ENCODE measurements at places on chromosomes 13 and 19.

DNA sequence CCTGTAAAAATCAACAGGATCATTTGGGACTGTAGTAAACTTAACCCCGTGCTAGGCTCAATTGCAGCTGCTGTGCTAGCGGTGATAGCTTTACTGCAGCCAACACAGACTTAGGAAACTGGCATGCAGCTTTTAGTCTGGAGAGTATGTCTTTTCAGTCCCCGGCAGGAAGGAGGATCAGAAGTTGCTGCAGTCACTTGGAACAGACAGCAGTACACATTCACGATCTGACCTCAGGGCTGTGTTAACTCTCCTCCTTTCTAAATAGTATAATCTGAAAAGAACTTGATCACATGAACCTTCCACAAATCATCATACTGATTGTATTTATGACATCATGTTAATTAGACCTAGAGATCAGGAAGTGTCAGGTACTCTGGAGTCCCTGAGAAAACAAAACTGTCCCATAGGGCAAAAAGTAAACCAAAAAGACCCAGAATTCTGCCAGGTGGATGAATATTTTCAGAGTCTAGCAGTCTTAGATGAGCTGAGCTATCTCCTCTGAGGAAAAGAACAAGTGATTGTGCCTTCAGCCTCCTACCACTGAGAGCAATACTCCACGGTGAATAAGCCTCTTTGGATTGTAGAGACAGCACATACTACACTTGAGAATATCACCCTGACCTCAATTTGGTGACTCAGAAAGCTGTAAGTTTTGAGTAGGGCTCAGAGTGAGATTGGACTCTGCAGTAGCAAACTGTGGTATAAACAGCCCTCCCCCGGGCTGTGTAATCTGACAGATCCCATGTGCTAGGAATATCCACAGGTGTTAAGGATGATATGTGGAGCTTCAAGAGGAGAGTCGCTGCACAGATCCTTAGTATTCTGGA lies 181.0 kb upstream of the GPR12 start:
- H3K4me3 ChIP-seq: no peak overlapping the region
- H3K4me1 ChIP-seq: no peaks in the 10 kb centered on the region
- no peaks in the 10 kb centered on the region for H3K27me3 ChIP-seq
- no peaks in the 10 kb centered on the region for H3K36me3 ChIP-seq

GRCh38 chr13:24284889-24285565 lies 24.4 kb upstream of the C1QTNF9 start:
- peaks cover 81% of the 10 kb centered on the region for H3K36me3 ChIP-seq
- no peak overlapping the region for H3K4me3 ChIP-seq
- no peak for DNase-seq
- H3K27me3 ChIP-seq: no peaks in the 10 kb centered on the region
- H3K27ac ChIP-seq: no peak overlapping the region
- H3K4me1 ChIP-seq: peaks cover 3% of the 10 kb centered on the region

DNA sequence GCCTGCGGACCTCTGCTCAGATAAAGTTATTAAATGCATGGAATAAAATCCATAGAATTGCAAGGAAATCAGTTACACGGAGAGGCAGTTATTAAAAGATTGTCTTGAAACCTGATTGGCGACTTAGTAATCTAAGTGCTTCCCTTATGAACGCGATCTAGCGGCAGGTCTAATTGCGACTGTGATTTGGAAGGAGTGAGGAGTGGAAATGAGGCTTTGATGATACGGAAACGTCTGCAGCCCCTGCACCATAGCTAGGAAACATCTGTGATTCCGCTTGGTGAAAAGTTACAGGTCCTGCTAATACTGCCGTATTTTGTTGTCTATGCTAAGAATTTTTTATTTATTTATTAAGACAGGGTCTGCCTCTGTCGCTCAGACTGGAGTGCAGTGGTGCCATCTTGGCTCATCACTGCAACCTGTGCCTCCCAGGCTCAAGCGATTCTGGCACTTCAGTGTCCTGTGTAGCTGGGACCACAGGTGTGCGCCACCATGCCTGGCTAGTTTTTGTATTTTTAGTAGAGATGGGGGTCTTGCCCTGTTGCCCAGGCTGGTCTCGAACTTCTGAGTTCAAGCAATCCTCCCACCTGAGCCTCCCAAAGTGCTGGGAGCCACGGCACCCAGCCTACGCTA lies 887 bp downstream of the NDUFS7 start:
- H3K27me3 ChIP-seq: no peaks in the 10 kb centered on the region
- H3K4me1 ChIP-seq: peaks cover 9% of the 10 kb centered on the region
- no peak for DNase-seq
- peaks cover 14% of the 10 kb centered on the region for H3K36me3 ChIP-seq

DNA sequence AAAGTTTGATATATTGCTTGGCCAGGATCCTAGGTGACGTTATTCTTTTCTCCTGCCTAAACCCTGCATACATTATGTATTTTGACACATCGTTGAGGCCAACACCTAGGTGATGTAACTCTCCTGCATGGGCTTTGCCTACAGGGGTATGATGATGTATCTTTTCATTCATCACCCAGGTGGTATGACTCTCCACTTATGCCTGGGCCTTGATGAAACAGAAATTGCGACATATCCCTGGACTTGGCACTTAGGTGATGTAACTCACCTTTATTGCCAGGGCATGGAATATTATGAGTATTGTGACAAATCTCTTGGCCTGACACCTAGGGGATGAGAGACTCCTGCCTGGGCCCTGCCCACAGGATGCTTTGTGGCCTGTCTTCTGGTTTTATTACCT lies 18.5 kb upstream of the ZNF681 start:
- no peaks in the 10 kb centered on the region for H3K36me3 ChIP-seq
- H3K27ac ChIP-seq: no peak overlapping the region
- H3K4me1 ChIP-seq: no peaks in the 10 kb centered on the region
- no peak for DNase-seq

GRCh38 chr13:36979361-36980050 lies 19.6 kb downstream of the ALG5 start:
- no peak for DNase-seq
- H3K4me1 ChIP-seq: no peaks in the 10 kb centered on the region
- no peak overlapping the region for H3K4me3 ChIP-seq
- no peak overlapping the region for H3K27ac ChIP-seq

DNA sequence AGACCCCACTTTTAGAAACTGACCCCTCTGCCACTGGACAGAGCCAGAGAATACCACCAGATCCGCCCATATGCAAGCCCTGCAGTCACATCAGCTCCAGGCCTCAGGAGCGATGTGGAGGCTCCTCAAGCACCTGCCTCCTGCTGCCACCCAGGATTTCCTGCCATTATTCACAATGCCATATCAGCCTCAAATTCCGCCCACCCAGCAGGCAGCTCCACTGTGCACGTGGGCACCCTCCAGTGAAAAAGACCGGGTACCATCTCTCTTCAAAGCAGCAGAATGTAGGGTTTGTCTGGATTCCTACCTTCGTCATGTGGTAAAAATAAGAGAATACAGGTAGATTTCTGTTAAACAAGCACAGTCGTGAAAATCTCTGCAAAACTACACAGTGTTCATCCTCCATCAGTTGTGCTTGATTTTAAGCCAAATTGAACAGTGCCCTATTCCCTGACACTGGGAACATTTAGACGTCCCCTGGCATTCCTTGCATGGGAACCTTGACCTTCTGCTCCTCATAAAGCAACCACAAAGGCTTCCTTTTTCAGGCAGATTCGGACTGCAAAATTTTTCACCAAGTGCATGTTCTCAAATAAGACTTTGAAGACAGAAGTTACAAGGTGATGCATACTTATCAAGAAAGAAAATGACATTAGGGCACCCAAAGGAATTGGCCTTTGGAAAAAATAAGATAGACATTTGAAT lies 56.4 kb downstream of the FAM124A start:
- DNase-seq: no peak
- H3K4me1 ChIP-seq: no peaks in the 10 kb centered on the region
- no peaks in the 10 kb centered on the region for H3K36me3 ChIP-seq
- no peak overlapping the region for H3K4me3 ChIP-seq
- no peaks in the 10 kb centered on the region for H3K27me3 ChIP-seq

DNA sequence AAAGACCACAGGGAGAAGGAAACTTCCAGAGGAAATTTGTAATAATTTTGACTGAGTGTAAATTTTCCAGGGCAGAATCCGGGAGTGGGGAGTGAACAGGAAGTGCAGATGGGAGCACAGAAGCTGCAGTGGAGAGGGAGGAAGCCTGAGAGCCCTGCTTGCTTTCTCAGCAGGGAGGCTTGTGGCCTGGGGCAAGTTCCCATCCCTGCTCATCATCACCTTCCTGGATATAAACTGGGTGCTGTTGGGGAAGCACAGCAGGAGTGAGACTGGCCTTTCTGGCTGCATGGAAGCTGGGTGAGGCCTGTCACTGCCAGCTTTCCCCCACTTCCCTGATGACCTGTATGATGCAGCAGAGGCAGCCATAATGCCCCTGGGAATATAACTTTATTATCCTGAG lies 532.9 kb downstream of the SLITRK6 start:
- H3K36me3 ChIP-seq: no peaks in the 10 kb centered on the region
- H3K4me1 ChIP-seq: no peaks in the 10 kb centered on the region
- H3K27me3 ChIP-seq: no peaks in the 10 kb centered on the region
- no peak overlapping the region for H3K4me3 ChIP-seq
- H3K27ac ChIP-seq: no peak overlapping the region
- no peak for DNase-seq

GRCh38 chr19:3411636-3412035 lies 45.3 kb downstream of the NFIC start:
- H3K36me3 ChIP-seq: peaks cover 3% of the 10 kb centered on the region
- H3K4me1 ChIP-seq: no peaks in the 10 kb centered on the region
- H3K27me3 ChIP-seq: no peaks in the 10 kb centered on the region
- DNase-seq: no peak

- H3K27me3 ChIP-seq: no peaks in the 10 kb centered on the region
- no peak overlapping the region for H3K4me3 ChIP-seq
- H3K36me3 ChIP-seq: peaks cover 95% of the 10 kb centered on the region
- DNase-seq: no peak
- H3K4me1 ChIP-seq: no peaks in the 10 kb centered on the region
These were observed 26.8 kb upstream of the TINCR start for GRCh38 chr19:5594521-5594950.

GRCh38 chr13:43085545-43085944 lies 62.2 kb downstream of the DNAJC15 start:
- DNase-seq: no peak
- no peaks in the 10 kb centered on the region for H3K27me3 ChIP-seq
- no peak overlapping the region for H3K4me3 ChIP-seq
- H3K4me1 ChIP-seq: no peaks in the 10 kb centered on the region

GRCh38 chr19:53177986-53178385 lies 15.2 kb downstream of the ZNF665 start:
- no peaks in the 10 kb centered on the region for H3K27me3 ChIP-seq
- peaks cover 3% of the 10 kb centered on the region for H3K36me3 ChIP-seq
- DNase-seq: no peak

GRCh38 chr19:3710265-3710812 lies 2.2 kb downstream of the TJP3 start:
- no peak overlapping the region for H3K27ac ChIP-seq
- no peaks in the 10 kb centered on the region for H3K36me3 ChIP-seq
- DNase-seq: no peak

GRCh38 chr19:19321141-19321577 lies 530 bp downstream of the MAU2 start:
- peaks cover 24% of the 10 kb centered on the region for H3K36me3 ChIP-seq
- H3K4me1 ChIP-seq: peaks cover 25% of the 10 kb centered on the region
- no peaks in the 10 kb centered on the region for H3K27me3 ChIP-seq
- H3K4me3 ChIP-seq: peak overlapping the region; percentile 95

GRCh38 chr13:98803111-98803561 lies 50.7 kb upstream of the SLC15A1 start:
- H3K27me3 ChIP-seq: no peaks in the 10 kb centered on the region
- no peak overlapping the region for H3K4me3 ChIP-seq
- H3K27ac ChIP-seq: no peak overlapping the region
- DNase-seq: no peak
- H3K36me3 ChIP-seq: peaks cover 68% of the 10 kb centered on the region

DNA sequence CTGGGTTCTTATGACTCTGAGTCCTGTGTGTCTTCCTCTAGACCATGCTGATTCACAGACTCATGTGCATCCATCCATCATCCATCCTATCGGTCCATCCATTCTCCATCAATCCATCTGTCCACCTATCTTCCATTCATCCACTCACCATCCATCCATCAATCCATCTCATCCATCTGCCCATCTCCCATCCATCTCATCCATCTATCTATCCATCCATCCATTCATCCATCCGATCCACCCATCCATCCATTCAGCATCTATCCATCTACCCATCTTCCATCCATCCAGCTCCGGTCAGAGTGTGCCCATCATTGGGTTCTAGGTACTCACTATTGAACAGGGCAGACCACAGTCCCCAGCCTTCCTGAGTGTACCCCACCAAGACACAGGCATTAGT lies 75.6 kb downstream of the SLC7A1 start:
- no peak overlapping the region for H3K4me3 ChIP-seq
- peaks cover 78% of the 10 kb centered on the region for H3K36me3 ChIP-seq
- no peaks in the 10 kb centered on the region for H3K27me3 ChIP-seq
- DNase-seq: no peak
- no peaks in the 10 kb centered on the region for H3K4me1 ChIP-seq

GRCh38 chr19:31254611-31255010 lies 94.6 kb downstream of the TSHZ3 start:
- no peaks in the 10 kb centered on the region for H3K36me3 ChIP-seq
- no peak overlapping the region for H3K4me3 ChIP-seq
- no peaks in the 10 kb centered on the region for H3K4me1 ChIP-seq
- H3K27me3 ChIP-seq: no peaks in the 10 kb centered on the region
- DNase-seq: no peak

- no peaks in the 10 kb centered on the region for H3K4me1 ChIP-seq
- DNase-seq: no peak
- no peak overlapping the region for H3K27ac ChIP-seq
These were observed 11.7 kb upstream of the CBLC start for GRCh38 chr19:44765949-44766335.

DNA sequence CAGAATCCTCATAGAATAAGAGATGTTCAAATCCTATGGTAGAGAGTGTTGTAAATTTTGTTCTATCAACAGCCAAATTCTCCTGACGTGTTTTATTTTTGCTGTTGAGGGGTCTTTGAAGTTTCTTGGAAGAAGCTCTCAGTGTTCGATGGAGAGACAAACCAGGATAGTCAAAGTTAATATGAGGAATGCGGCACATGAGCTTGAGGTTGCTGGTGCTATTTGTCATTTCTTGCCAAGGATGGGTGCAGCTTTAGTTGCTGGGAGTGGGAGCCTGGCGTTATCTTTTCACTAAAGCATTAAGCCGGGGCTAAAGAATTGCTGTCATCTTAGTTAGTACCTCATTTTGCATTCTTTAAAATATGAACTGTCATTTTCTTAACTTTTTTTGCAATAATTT lies 239.9 kb upstream of the CSNK1A1L start:
- H3K27ac ChIP-seq: no peak overlapping the region
- no peaks in the 10 kb centered on the region for H3K4me1 ChIP-seq
- H3K4me3 ChIP-seq: no peak overlapping the region
- DNase-seq: no peak
- no peaks in the 10 kb centered on the region for H3K27me3 ChIP-seq

- DNase-seq: no peak
- no peak overlapping the region for H3K27ac ChIP-seq
- H3K4me1 ChIP-seq: no peaks in the 10 kb centered on the region
- no peaks in the 10 kb centered on the region for H3K27me3 ChIP-seq
- no peak overlapping the region for H3K4me3 ChIP-seq
These were observed 17.6 kb upstream of the SUCLA2 start for GRCh38 chr13:48018637-48019036.

GRCh38 chr19:44792281-44792680 lies 14.6 kb downstream of the CBLC start:
- H3K4me3 ChIP-seq: no peak overlapping the region
- H3K4me1 ChIP-seq: peaks cover 7% of the 10 kb centered on the region
- H3K27me3 ChIP-seq: no peaks in the 10 kb centered on the region
- no peak overlapping the region for H3K27ac ChIP-seq
- H3K36me3 ChIP-seq: no peaks in the 10 kb centered on the region

- no peaks in the 10 kb centered on the region for H3K27me3 ChIP-seq
- H3K36me3 ChIP-seq: no peaks in the 10 kb centered on the region
- DNase-seq: no peak
- H3K4me1 ChIP-seq: no peaks in the 10 kb centered on the region
- no peak overlapping the region for H3K4me3 ChIP-seq
These were observed 16.1 kb downstream of the ZNF536 start for GRCh38 chr19:30388327-30388726.

Measured in effector memory CD4-positive, alpha-beta T cell (primary cell).